Left lobe of liver (tissue), 2 donors: ENCODE measurements at places on chromosomes 5 and 9.

GRCh38 chr5:173228639-173229381 lies 6.2 kb downstream of the NKX2-5 start:
- DNase-seq, result peak; percentile 26

GRCh38 chr5:75610201-75610600 lies 1.1 kb upstream of the ANKDD1B start:
- DNase-seq, result no peak

DNA sequence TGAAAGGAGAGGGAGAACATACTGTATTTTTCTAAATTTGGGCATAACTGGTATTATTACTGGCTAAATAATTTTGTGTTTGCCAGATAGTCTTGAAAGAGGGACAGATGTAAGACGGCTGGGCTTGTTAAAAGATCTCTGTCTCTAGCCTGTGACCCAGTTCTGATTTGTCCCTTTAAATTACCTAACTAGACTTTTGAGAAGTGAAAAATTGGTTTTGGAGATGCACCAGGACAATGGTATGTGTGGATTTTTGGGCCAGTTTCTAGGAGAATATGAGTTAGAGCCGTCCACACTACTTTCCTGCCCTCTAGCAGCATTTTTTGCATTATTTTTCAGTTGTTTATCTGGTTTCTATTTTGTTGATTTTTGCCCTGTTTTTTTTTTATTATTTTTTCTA lies 33.5 kb downstream of the LNPEP start:
- DNase-seq, result no peak

DNA sequence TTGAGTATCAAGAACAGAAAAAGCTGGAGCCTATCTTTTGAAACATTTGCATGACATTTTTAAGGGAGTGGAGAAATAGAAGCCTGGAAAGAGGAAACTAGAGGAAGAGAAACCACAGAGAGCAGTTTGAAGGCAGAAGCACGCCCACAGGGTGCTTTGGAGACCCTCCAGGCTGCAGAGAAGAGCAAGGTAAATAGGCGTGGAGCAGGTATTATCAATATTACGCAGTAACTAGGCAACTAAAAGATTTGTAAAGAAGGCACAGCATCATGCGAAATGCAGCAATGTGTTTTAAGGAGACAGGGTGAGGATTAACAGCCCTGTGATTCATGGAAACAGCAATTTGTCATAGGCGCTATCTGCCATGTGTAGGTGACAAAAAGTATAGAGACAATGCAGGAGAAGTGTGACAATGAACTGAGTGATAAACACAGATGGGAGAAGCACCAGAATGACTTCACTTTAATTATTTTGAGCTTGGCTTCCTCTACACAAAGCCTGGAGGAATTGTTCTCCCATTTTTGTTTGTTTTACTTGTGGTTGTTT lies 281.2 kb downstream of the BRINP1 start:
- no peak for DNase-seq

DNA sequence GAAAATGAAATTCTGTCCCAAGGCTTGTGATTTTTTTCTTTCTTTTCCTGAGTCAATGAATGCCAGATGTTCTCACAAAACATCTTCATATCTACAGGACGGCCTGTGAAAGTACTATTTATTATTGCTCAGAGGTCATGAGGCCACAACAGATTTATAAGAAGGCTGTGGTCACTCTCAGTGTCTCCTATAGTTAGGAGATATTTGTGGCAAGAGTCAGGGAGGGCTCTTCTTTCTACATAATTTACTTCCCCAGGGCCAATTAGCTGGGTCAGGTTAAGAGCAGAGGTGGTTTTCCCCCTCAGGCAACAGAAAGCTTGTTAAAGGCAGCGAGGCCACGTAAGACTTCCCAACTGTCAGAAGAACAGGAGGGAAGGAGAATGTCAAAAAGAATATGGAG lies 248.7 kb downstream of the SLIT3 start:
- no peak for DNase-seq

DNA sequence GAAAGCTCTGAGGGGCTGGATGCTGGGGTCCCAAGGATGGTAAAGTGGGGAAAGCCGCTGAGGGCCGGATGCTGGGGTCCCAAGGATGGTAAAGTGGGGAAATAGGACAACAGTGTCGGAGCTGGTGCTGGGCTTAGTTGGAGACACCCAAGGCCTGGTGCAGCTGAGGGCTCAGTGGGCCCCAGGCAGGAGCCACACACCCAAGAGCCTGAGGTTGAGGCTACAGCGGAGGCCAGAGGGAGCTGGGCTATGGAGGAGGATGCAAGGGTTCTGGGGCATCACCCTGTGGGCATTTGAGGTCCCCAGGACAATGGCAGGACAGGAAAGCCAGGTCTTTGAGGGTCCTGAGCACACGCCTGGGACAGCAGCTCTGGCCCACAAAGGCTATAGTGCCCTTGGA lies 19.1 kb upstream of the SLC9A3 start:
- DNase-seq, result no peak

DNA sequence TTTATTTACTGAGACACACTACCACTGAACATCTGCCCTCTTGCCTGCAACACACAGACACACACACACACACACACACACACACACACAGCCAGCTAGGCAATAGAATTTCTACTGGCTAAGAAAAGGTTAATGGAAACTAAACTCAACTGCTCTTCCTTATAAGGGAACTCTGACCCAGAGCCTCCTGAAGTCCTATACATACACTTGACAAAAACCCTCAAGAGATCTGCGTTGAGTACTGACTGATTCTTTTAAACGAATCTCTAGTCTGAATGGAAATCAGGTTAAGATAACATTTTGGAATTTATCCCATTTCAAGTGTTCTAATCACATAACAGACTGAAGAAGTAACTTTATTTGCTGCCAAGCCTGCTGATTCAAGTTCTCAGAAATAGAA lies 25.9 kb upstream of the TRPM3 start:
- no peak for DNase-seq

DNA sequence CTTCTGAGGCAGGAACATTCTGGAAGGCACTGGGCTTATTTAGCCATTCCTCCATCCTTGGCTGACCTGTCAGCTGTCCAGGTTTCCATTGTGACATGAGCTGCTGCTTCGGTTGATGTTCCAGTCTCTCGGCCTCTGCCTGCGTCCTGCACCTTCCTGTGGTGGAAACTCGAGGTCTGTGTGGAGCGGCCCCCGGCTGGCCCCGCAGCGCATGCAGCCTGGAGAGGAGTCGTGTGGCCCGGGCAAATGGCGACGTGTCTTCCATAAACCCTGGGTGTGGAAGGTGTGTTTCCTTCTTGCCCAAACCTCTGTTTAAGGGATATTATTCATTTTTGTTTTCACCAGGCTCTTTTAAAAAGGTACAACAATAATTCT lies 36.5 kb upstream of the SLC9A3 start:
- DNase-seq, result no peak

DNA sequence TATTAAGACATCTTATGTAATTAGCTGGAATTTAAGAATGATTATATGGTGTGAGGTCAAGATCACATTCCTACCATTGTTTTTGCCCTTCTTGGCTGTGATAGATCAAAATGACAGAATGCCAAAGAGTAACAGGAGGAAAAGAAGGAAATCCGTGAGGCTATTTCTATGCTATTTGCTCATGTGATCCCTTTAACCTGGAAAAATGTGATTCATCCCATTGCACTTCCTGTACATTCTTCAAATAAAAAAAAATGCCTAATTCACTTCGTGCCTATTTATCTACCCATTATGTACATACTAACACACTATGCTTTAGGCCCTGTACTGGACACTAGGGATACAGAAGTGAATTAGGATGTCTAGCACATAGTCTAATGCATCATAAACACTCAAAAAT lies 154.1 kb upstream of the PAPPA start:
- DNase-seq, result no peak

DNA sequence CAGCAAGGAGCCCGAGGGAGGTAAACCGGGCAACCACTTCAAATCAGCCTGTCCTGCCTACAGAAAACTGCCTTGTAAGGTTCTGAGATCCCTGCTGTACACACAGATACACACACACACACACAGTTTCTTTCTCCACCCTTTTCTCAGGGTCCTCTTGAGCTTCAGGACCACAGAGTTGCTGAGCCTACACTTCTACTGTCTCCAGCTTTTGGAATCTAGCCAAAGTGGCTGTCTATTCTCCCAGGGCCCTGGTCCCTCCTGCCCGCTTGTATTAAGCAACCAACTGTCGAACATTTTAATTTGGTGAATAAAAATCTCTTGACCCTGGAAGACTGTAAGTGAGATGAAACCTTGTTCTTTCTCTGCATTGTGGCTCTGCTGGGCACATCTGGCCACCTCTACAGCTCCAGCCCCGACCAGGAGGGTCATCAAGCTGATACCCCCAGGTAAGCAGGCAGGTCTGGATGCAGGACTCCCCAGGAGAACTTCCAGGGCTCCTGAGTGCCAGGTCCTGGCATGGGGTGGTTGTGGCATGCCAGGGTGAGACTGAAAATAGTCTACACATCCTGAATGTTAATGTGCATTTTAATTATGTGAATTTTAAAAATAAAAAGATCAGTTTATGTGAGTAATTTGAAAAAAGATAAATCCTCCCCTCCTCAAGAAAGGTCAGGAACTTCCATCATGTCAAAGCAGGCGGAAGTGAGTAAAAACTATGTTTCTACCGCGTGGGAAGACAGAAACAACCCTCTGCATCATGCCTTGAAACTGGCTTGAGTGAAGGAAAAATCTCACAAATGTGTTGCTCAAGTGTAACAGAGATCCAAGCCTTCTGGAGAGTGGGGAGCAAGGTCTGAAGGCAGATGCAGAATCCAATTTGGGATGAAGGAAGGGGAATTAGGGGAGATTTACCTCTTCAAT lies 15.0 kb upstream of the S1PR3 start:
- peak; percentile 22 for DNase-seq

- DNase-seq, result no peak
Observed at GRCh38 chr5:138950421-138951031, 75.4 kb upstream of the LRRTM2 start.
